ENCODE measurements at places on chromosomes 5 and 9.

- no peak for DNase-seq
Measured at GRCh38 chr9:109906766-109907382, 126.9 kb downstream of the PALM2AKAP2 start.

DNA sequence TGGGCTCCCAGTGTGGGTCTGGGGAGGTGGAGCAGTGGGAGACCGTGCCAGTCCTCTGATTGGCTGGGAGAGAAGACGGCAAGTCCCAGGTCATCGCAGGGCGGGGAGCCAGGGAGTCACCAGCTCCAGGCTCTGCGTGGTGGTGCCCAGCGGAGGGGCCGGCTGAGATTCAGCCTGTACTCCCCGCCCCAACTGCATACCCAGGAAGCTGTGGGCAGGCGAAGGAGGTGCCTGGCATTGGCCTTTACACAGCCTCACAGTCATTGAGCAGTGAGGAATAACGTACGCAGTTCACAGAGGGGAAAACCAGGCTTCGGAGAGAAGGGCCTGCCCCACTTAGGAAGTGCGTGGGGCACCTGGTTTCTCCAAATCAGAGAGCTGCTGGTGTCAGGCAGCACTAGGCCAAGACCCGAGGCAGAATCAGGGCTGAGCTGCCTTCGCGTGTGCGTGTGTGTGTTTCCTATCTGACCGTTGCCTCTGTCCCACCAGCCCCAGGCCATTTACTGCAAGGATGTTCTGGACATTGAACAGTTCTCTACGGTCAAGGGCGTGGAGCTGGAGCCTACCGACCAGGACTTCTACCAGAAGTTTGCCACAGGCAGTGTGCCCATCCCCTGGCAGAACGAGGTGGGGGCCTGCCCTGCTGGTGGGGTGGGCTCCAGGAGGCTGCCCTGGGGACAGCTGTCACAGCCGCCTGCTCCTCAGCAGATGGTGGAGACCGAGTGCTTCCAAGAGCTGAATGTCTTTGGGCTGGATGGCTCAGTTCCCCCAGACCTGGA is 6.2 kb upstream of the PRR7 start:
- no peak for DNase-seq

GRCh38 chr5:180618829-180619562 is 27.7 kb upstream of the SCGB3A1 start:
- no peak for DNase-seq

DNA sequence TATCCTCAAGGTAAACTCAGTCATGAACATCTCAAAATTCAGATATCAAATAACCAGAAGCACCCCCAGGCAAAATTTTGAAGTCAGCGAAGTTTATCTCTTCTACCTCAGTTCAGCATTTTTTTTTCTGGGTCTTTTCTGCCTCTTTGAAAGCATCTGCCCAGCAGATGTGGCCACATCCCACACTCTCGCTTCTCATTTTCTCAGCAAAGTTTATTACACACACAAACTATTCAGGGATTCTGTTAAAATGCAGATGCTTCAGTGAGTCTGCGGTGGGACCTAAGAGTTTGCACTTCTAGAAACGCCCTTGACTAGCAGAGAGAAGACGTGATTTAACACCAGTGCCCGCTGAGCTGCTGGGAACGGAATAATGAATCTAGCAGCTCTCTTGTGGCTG is 19.3 kb downstream of the RASEF start:
- no peak for DNase-seq

DNA sequence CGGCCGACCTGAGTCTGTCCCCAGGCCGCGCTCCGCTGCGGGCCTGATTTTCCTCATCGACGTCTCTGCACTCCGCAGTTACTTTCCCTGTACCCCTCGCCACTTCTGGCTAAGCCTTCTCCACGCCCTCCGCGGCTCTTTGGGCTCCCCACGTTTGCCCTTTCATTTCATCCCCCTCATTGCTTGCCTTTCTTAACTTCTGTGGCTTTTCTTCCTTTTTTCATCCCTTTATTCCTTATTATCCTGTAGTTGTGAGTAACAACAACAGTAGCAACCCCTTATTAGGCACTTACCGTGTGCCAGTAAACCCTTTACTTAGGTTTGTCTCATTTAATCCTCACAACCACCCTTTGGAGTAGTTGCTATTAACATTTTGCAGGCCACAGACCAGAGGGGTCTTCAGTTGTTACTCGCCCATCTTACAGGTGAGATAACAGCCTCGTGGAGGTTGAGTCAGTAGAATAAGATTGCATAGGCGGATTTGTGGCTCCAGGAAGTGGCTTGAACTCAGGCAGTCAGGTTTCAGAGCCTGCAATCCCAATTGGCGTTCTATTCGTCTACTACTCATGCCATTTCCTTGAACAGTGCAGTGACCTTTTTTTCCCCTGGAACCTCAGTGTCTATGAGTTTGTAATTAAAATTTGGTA is 724 bp downstream of the TCERG1 start:
- DNase-seq: no peak

GRCh38 chr9:92097997-92098482 is 17.2 kb downstream of the SPTLC1 start:
- DNase-seq: no peak

DNA sequence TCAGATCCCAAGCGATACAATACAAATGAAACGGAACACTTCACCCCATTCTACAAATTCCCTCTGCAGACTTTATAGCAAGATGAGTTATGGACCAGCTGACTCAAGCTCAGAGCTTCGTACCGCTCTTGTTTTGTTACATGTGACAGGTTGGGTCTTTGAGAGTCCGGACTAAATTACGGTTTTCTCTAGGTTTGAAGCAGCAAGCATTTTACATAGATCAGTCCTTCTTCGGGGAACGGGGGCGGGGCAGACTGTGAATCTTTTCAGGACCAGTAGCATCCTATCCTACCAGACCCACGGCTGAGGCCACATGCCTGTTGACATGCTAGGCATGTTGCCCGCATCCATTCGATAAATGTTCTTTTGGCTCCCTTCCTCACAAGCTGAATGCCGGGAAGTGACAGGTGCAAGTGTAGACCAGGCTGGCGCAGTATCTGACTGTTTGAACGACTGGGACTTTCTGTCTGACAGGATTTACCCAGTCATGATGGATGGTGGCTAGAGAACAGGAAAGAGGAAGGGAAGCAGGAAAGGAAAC is 811.0 kb upstream of the GRAMD2B start:
- no peak for DNase-seq

DNA sequence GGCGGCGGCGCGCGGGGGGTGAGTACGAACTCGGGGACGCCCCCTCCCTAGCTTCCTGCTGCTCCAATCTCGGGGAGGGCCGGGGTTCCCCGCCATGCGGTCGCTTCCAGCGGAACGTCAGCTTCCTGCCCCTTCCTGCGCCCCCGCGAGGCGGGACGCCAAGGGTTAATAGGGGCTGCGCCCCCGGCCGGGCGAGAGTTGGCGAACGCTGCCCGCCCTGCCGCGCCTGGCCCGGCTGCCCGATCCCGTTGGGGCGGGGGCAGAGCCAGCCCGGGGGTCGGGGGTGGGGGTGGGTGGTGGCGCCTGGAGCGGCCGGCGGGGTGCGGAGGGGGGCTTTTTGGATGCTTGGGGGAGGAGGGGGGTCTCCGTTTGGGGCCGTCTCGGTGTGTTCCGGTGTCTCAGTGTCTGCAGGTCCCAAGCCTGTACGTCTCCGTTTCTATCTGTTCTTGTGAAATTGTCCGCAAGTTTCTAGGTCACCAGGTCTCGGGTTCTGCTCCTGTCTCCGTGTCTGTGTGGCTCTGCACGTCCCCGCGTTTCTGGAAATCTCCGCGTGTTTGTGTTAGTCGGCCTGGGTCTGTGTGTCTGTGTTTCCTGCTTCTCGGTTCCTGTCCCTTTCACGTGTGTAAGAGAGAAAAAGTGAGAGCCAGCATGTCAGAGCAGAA is 789 bp downstream of the COL27A1 start:
- no peak for DNase-seq

DNA sequence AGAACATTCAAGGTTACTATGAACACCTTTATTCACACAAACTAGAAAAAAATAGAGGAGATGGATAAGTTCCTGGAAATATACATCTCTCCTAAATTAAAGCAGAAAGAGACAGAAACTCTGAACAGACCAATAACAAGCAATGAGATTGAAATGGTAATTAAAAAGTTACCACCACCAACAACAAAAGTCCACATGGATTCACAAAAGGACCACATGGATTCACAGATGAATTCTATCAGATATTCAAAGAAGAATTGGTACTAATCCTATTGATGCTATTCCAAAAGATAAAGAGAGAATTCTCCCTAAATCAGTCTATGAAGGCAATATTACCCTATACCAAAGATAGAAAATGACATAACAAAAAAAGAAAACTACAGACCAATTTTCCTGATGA is 518.9 kb downstream of the PRDM9 start:
- DNase-seq: no peak

DNA sequence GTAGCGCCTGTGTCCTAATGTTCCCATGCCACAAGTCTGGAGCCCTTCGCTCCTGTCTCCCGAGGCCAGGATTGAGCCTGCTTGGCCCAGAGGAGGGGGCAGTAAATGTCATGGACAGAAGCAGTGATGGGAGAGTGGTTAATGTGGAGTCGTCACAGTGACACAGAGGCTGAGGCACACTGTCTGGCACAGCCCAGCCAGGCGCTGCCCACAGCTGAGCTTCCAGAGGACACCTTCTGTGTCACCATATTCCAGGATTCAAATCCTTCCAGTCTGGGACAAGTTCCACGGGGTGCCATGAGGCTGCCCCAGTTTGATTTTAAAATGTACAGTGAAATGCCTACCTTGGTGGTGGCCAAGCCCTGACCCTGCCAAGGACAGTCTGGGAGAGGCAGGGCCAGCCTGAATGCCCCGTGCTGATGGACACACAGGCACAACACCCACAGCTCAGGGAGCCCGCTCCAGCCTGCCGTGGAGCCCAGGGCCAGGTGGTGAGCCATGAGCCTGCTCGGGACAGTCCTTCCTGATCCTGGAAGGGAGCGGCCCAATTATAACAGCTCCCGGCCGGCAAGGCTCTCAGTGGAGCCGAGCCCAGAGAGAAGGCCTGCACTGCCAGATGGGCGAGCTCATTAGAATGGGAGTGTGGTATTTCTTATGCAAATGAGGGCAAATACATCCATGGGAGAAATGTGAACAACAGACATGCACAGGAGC is 99.1 kb upstream of the RUFY1 start:
- DNase-seq: no peak

DNA sequence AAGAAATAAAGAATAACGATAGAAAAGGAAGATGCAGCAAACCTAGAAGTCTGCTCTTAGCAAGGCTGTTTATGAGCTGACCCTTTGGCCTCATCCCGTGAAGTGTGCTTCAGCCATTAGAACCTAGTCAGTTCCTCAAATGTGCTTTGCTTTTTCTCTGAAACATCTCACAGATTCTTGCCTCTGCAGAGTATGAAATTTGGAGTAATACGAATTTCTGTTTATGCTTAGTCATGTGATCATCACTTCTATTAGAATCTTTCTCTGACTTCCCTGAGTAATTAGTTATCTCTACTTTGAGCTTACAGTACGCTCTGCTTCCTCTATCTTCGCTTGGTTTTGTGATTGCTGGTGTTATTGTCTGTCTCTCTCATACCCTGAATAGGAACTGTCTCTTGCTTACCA is 11.3 kb downstream of the CYSTM1 start:
- no peak for DNase-seq

All from epithelial cell of prostate (primary cell).